HFFc6 (cell line): ENCODE measurements at places on chromosomes 2 and 18.

GRCh38 chr2:71637168-71637567 lies 183.8 kb downstream of the DYSF start:
- no peak overlapping the region for H3K27ac ChIP-seq

DNA sequence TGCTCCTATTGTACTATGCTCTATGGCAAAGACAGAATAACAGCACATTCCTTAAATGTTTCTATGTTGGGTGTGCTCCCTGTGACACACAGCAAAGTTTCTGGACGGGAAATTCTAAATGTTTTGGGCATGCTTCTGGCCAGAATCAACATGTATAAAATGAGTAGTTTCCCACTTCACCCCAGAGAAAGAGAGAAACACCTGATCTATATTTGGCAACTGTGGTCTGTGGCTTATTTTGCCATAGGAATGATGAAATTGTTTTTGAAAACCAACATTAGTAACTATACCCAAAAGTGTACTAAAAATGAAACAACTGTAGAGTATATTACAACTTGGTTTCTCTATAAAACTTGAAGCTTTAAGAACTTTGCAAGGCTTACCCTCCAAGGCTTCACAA lies 89.1 kb downstream of the RAD51AP2 start:
- no peak overlapping the region for H3K4me3 ChIP-seq
- H3K36me3 ChIP-seq, result no peaks in the 10 kb centered on the region
- H3K4me1 ChIP-seq, result no peaks in the 10 kb centered on the region
- no peaks in the 10 kb centered on the region for H3K27me3 ChIP-seq
- no peak for DNase-seq
- H3K27ac ChIP-seq, result no peak overlapping the region

- no peak overlapping the region for H3K27ac ChIP-seq
- no peaks in the 10 kb centered on the region for H3K27me3 ChIP-seq
- no peaks in the 10 kb centered on the region for H3K4me1 ChIP-seq
Observed at GRCh38 chr2:146927080-146927711, 917.6 kb upstream of the ACVR2A start.

DNA sequence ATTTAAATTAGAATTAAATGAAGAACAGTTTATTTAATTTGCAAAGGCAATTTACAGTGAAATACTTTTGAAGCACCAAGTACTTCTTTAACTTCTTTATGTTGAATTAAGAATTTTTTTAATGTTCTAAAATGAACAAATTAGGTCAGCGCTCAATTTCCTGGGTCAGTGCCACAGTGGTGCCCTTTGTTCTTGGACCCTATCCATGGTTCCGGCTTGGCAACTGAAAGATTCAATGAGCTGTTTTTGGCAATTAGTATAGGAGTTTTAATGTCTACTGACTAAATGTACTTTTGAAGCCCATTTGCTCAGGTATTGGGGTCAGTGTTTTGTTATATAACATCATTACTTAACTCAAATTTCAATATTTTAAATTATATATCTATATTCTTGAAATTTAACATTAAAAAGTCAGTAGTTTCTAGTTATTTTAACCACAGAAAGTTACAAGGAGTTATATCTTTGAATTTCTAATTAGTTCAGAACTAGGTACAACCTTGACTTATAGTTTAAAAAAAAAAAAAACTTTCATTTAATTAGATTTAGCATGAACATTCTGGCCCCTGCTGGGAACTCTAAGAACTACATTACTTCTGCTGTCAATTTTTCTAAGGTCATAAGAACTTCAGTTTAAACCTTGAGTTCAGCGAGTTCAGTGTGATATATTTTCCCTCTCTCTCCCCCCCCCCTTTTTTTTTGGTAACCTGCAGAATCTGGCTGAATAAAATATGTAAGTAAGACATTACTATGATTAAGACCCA lies 7.6 kb upstream of the MSTN start:
- H3K27ac ChIP-seq, result no peak overlapping the region
- H3K27me3 ChIP-seq, result peaks cover 2% of the 10 kb centered on the region; the same call in 1 of the 2 replicates
- H3K36me3 ChIP-seq, result no peaks in the 10 kb centered on the region
- peaks cover 9% of the 10 kb centered on the region; the same call in 1 of the 2 replicates for H3K4me1 ChIP-seq
- peak; percentile 47 for DNase-seq

DNA sequence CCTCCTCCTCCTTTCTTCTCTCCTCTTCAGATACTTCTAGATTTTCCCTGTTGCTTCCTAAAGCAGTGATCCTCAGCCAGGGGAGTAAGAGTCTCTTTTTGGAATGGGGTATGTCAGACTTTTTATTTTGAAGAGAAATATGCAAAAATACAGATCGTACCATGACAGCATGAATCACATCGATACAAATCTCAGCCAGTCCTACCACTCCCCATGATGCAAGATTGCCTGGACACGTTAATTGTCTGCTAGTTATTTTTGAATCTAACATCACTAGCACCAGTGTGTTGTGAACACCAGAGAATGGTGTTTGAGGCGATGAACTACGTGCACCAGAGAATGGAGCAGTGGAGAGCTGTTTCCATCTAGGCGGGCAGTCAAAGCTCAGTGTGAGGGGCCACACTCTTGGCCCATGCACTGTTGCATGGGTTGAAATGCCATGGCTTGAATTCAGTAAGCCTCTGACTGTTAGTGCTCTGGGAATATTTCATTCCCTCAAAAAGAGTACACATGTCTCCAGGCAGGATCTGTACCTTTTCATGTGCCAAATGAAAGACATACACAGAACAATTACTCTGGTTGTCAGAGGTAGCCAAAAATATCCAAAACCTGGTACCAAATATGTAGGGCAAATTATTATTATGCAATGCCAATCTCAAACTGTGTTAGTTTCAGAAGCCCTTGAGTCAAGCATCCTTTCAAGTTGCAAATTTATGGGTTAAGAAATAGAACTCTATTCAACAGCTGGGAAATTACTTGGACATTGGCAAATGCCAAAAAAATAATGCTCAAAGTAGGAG lies 46.3 kb upstream of the RALBP1 start:
- H3K4me3 ChIP-seq, result no peak overlapping the region
- peaks cover 21% of the 10 kb centered on the region for H3K4me1 ChIP-seq
- no peaks in the 10 kb centered on the region for H3K36me3 ChIP-seq
- H3K27me3 ChIP-seq, result peaks cover 2% of the 10 kb centered on the region

DNA sequence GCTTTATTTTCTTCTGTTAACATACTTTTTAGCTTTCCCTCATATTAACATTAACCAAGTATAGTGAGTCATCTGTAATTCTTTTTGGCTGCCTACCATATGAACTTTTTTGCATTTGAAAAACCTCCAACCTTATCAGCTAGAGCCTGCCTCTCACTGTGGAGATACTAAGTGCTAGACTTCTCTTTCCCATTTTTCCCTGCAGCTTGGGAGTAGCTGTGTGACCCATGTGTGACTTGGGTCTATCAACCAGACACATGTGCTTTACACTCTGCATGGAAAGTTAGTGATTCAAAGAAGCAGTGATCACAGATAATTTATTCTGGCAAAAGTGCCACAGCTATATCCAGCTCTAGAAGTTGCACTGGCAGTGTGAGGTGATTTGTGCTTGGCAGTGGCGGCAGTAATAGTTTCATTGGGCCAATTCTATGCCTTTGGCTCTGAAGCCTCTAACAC lies 36.3 kb downstream of the PREPL start:
- H3K4me1 ChIP-seq, result peaks cover 20% of the 10 kb centered on the region
- DNase-seq, result peak; percentile 42
- peak overlapping the region; percentile 22; the same call in 1 of the 2 replicates for H3K27ac ChIP-seq
- peaks cover 28% of the 10 kb centered on the region for H3K36me3 ChIP-seq
- H3K27me3 ChIP-seq, result no peaks in the 10 kb centered on the region

DNA sequence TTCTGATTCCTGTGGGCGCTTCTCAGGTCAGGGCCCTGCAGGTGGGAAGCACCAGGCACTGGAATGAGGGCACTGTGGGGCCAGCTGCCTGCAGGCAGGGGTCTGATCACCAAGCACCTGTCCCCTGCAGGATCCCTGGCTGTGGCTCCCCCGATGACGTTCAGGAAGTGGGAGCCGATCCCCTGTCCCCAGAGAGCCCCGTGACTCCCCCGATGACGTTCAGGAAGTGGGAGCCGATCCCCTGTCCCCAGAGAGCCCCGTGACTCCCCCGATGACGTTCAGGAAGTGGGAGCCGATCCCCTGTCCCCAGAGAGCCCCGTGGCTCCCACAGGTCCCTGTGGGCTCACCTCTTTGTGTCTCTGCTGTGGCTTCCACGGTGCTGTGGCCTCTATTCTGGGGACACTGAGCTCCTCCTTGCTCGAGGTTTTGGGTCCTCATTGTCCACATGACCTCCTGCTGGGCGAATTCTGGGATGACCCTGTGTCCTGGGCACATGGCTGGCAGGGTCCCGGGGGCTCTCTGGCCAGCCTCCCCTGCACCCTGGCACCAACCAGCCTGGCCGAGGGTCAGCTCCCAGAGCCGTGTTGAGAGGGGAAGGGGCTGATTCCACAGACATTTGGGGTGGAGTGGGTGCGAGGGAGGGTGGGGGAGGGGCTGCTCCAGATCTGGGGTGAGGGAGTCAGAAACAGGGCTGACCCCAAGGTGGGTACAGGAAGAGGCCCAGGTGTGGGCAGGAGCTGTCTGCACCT lies 4.8 kb downstream of the NEU4 start:
- H3K36me3 ChIP-seq, result no peaks in the 10 kb centered on the region
- no peak for DNase-seq
- no peaks in the 10 kb centered on the region for H3K4me1 ChIP-seq
- peaks cover 22% of the 10 kb centered on the region for H3K27me3 ChIP-seq
- H3K4me3 ChIP-seq, result no peak overlapping the region
- H3K27ac ChIP-seq, result no peak overlapping the region

GRCh38 chr2:157480182-157480961 lies 36.5 kb upstream of the CYTIP start:
- no peaks in the 10 kb centered on the region for H3K27me3 ChIP-seq
- no peak overlapping the region for H3K4me3 ChIP-seq
- peaks cover 7% of the 10 kb centered on the region; the same call in 1 of the 2 replicates for H3K4me1 ChIP-seq

GRCh38 chr2:18659915-18660314 lies 70.5 kb upstream of the NT5C1B start:
- no peaks in the 10 kb centered on the region for H3K36me3 ChIP-seq
- peaks cover 22% of the 10 kb centered on the region for H3K4me1 ChIP-seq
- no peaks in the 10 kb centered on the region for H3K27me3 ChIP-seq
- H3K27ac ChIP-seq, result no peak overlapping the region
- no peak for DNase-seq

- no peaks in the 10 kb centered on the region for H3K36me3 ChIP-seq
- no peak overlapping the region for H3K4me3 ChIP-seq
- no peak overlapping the region for H3K27ac ChIP-seq
- peaks cover 27% of the 10 kb centered on the region for H3K4me1 ChIP-seq
- H3K27me3 ChIP-seq, result peaks cover 20% of the 10 kb centered on the region
- DNase-seq, result no peak
Observed at GRCh38 chr2:233213011-233213410, 38.5 kb upstream of the ATG16L1 start.

GRCh38 chr2:119423811-119424210 lies 7.8 kb upstream of the TMEM37 start:
- H3K27ac ChIP-seq, result no peak overlapping the region
- no peaks in the 10 kb centered on the region for H3K36me3 ChIP-seq
- no peaks in the 10 kb centered on the region for H3K4me1 ChIP-seq
- H3K27me3 ChIP-seq, result peaks cover 38% of the 10 kb centered on the region
- H3K4me3 ChIP-seq, result no peak overlapping the region

GRCh38 chr2:33426666-33427231 lies 49.7 kb upstream of the RASGRP3 start:
- H3K4me1 ChIP-seq, result peaks cover 74% of the 10 kb centered on the region
- peak overlapping the region; percentile 88 for H3K27ac ChIP-seq
- H3K27me3 ChIP-seq, result no peaks in the 10 kb centered on the region
- peak overlapping the region; percentile 19; the same call in 1 of the 2 replicates for H3K4me3 ChIP-seq
- H3K36me3 ChIP-seq, result peaks cover 12% of the 10 kb centered on the region

- H3K4me3 ChIP-seq, result no peak overlapping the region
- H3K27me3 ChIP-seq, result no peaks in the 10 kb centered on the region; the same call in 1 of the 2 replicates
- H3K27ac ChIP-seq, result peak overlapping the region; percentile 69
Observed at GRCh38 chr18:74775239-74775638, 177.6 kb downstream of the ZNF407 start.

DNA sequence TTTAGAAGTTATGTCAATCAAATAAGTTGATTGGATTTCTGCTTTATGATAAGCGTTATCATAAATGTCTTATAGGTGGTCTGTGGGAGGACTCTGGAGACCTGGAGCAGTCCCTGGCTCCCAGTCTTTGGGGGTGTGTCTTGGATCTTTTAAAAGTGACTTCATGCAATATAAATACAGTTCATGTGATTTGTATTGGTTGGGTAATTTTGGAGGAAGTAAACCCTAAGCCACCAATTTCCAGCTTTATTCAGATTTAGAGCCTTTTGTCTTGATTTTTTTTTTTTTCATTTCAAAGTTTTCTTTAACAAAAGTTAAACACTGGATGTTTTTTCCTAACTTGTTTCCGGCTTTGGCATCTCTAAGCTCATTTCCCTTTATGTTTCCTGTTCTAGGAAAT lies 68.8 kb downstream of the MAP4K4 start:
- no peak for DNase-seq
- H3K27ac ChIP-seq, result peak overlapping the region; percentile 90
- peaks cover 1% of the 10 kb centered on the region; the same call in 1 of the 2 replicates for H3K36me3 ChIP-seq
- peaks cover 2% of the 10 kb centered on the region; the same call in 1 of the 2 replicates for H3K27me3 ChIP-seq
- H3K4me1 ChIP-seq, result peaks cover 98% of the 10 kb centered on the region

DNA sequence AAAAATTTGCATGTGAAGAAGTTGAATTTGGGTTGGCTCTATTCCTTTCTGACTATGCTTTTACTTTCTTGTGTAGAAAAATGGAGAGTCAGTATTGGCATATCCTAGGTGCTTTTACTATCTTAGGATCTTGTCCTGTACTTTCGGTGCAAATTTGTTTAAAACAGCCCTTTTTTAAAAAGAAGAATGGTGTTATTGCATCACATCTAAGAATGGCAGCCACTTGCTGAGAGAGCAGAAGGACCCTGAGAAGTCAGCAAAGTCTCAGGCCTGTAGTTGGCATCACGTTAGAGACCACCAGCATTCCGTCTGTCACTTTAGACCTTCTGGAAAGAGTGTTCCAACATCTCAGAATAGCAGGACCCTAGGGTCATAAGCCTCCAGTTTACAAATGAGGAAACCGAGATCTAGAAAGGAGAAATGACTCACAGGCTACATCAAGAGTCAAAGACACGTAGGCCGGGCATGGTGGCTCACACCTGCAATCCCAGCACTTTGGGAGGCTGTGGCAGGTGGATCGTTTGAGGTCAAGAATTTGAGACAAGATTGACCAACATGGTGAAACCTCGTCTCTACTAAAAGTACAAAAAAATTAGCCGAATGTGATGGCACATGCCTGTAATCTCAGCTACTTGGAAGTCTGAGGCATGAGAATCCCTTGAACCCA lies 42.5 kb downstream of the SPATS2L start:
- no peak overlapping the region for H3K4me3 ChIP-seq
- peaks cover 46% of the 10 kb centered on the region for H3K36me3 ChIP-seq
- peaks cover 83% of the 10 kb centered on the region for H3K4me1 ChIP-seq
- no peaks in the 10 kb centered on the region; the same call in 1 of the 2 replicates for H3K27me3 ChIP-seq
- no peak for DNase-seq

GRCh38 chr2:233368756-233369155 lies 14.5 kb downstream of the DGKD start:
- peaks cover 1% of the 10 kb centered on the region; the same call in 1 of the 2 replicates for H3K27me3 ChIP-seq
- no peak for DNase-seq
- no peaks in the 10 kb centered on the region; the same call in 1 of the 2 replicates for H3K4me1 ChIP-seq
- peaks cover 1% of the 10 kb centered on the region; the same call in 1 of the 2 replicates for H3K36me3 ChIP-seq
- H3K4me3 ChIP-seq, result no peak overlapping the region
- H3K27ac ChIP-seq, result peak overlapping the region; percentile 6; the same call in 1 of the 2 replicates

- H3K36me3 ChIP-seq, result no peaks in the 10 kb centered on the region
- 0 out of 2 replicates have a peak overlapping the region, but pooled peaks have one; percentile 1 for H3K4me3 ChIP-seq
- peak overlapping the region; percentile 73 for H3K27ac ChIP-seq
- peaks cover 68% of the 10 kb centered on the region for H3K4me1 ChIP-seq
- peak; percentile 69 for DNase-seq
- H3K27me3 ChIP-seq, result peaks cover 1% of the 10 kb centered on the region
Observed at GRCh38 chr2:203586696-203587095, 51.6 kb upstream of the RAPH1 start.
